ENCODE measurements at places on chromosomes 7 and 10.

DNA sequence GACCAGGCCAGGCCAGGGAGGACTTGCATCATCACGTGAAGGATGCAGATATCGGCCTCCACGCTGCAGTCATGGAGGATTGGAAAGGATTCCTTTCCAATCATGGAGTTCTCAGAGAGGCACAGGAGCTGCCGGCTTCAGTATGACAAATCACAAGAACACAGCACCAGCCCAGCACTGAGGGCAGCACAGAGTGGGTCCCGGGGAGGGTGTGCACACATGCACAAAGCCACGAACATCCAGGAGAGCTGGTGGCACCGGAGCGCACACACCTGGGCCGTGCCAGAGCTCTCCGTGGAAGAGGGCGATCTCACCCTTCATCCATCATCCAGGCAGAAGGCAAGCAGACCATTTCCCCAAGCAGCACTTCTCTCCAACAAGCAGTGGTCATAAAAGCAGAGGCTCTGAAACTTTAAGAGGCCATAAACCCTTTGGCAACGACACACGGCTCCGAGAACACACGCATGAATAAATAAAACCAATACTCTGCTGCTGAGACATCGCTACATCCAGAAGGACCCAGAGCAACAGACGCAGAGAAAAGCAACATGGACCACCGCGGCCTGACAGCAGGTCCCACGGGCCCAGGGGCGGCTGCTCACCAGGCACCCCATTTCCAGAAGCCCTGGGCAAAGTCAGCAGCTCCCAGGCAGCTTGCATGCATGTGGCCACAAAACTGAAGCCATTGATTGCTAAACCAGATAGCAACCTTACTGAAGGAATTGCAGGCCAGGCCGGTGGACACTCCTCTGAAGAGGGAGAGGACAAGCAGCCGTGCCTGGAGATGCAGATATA, 180.8 kb downstream of the USP6NL start:
- DNase-seq: no peak

GRCh38 chr10:8159341-8160165, 105.1 kb downstream of the GATA3 start:
- no peak for DNase-seq

- DNase-seq: no peak
Observed at GRCh38 chr10:44398271-44398670, 13.4 kb upstream of the CXCL12 start.

DNA sequence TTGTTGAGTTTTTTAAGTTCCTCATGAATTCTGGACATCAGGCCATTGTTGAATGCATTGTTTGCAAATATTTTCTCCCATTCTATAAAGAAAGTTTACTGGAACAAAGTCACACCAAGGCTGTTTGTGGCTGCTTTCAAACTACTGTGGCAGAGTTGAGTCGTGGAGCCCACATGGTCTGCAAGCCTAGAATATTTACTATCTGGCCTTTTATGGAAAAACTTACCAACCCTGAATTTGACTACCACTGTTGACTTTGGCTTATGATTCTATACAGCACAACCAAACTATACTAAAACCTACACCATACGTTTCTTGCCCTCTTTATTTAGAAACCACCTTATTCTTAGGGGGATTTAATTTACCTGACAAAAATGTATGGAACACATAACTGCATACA, 239.1 kb downstream of the KCNMA1 start:
- DNase-seq: no peak

- DNase-seq: no peak
Observed at GRCh38 chr10:132640326-132641125, 102.9 kb downstream of the INPP5A start.

GRCh38 chr10:17021656-17022465, 107.8 kb downstream of the CUBN start:
- no peak for DNase-seq

GRCh38 chr10:131833013-131833412, 67.8 kb upstream of the PPP2R2D start:
- DNase-seq: no peak

- DNase-seq: no peak
Observed at GRCh38 chr10:61866700-61867368, 34.7 kb upstream of the ARID5B start.

- no peak for DNase-seq
Observed at GRCh38 chr7:42468471-42468870, 231.5 kb upstream of the GLI3 start.

GRCh38 chr7:12403287-12404181, at the start of gene VWDE:
Gene VWDE (minus strand): TSS chr7:12403865. CDS start chr7:12403716, 149 bp downstream.
- no peak for DNase-seq

DNA sequence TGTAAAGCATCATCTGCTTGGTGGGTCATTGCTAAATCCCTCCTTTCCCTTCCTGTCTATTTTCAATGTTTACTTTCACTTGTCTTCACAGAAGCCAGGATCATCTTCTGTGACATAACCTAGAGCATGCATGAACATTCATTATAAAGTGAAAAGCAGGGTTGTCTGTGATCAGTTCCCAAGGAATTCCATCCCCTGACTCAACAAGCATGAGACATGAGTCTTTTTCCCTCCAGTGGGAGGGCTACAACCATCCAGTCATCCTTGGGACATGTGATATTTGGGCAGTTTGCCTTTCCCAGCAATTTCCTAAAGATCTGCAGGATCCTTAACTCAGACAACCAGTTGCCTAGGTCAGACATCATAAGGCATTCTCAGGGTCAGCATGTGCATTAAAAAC, 166.3 kb upstream of the TMEM196 start:
- DNase-seq: no peak

DNA sequence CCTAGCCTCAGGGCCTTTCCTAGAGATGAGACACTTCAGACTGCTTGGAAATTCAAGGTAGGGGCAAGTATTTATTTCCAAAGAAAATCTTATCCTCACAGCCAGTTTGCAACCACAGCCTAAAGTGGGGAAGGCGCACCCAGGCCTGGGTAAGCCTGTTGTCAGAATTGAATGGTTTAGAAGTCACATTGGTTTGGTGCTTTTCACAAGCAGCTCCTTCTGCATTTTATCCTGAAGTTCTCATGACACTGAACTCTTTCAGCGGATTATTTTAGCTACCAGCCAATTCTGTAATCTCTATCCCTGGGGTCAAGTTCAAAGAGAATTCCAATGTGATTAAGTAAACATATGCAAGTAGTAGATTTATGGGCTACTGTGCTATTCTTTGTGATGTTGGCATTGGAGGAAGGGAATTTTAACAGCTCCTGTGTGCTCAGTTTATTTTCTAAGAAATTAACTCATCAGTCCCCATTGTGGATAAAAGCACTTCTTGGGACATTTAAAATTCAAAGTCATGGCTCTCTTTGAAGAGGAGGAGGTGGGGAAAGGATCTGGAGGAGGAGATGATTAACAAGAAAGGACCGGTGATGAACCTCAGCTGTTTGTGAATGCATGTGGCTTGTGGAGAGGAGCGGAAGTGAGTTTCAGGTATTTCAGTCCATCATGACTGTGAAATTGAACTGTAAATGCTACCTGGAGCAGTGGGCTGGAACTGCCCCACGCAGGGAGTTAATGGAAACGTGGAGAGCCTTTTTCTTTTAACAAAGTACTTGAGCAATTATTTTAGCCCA, 90.2 kb upstream of the CACUL1 start:
- DNase-seq: no peak

GRCh38 chr7:150332852-150333635, 8.4 kb downstream of the RARRES2 start:
- no peak for DNase-seq

GRCh38 chr10:21954132-21954531, 49.4 kb downstream of the DNAJC1 start:
- no peak for DNase-seq

DNA sequence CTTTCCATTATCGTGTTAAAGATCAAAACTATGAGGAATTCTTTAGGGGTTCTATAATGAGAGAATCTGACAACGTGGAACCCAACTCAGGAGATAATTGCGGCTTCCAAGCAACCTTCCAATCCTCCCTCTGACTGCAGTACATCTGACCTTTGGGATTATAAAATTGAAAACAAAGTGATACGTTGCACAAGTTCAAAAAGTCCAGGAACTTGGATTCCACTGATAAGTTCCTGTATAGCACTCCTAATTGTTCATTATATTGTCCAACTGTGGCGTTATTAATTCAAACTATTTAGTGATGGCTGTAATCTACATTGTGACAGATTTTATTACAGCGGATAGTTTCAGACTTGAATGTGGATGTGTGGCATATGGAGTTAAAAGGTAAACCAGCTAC, 15.4 kb downstream of the MALRD1 start:
- no peak for DNase-seq

DNA sequence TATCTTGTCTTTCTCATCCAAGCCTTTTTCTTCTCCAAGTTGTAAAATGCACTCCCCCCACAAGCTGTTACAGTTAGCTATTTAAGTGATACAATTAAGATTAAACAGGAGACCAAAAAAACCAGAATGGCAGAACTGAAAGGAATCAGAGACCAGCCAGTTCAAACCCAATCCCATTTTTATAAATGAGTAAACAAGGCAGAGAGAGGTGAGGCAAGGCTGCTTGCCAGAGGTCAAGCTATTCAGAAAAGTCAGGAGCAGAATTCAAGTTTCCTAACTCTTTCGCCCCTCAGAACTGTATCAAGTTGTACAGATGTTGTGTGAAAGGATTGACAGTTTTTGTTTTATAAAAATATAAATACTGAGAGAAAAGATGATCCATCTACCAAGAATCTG, 90.2 kb downstream of the ZFAND4 start:
- no peak for DNase-seq

DNA sequence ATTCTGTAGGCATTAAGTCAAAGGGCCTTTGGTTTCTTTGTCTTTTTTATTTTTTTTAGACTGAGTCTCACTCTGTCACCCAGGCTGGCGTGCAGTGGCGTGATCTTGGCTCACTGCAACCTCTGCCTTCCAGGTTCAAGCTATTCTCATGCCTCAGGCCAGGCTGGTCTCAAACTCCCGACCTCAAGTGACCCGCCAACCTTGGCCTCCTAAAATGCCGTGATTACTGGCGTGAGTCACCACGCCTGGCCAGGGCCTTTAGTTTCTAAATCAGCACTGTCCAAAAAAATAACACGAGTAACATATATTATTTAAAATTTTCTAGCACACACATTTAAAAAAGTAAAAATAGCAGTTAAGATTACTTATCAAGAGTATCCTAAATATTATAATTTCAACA, 11.1 kb upstream of the ACSL5 start:
- DNase-seq: peak; percentile 56

GRCh38 chr10:4043897-4044665, 259.1 kb upstream of the KLF6 start:
- DNase-seq: peak; percentile 95

DNA sequence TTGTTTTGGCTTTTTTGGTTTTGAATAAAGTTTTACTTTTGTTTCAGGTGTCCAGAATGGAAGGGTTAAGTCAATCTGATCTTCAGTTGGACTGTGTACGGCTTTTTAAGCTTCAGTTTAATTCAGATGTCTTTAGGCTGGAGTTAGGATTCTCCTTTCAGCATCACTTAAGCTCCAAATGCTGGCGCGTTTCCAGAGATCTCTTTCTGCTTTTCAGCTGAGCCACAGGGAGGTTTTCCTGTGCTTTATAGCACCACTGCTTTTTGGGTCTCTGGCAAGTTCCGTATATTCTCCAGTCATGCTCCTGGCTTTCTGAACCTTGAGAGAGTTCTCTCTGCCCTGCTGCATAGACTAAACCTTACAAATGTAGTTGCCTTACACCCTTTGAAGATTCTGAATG, 60.0 kb downstream of the VTI1A start:
- DNase-seq: no peak

DNA sequence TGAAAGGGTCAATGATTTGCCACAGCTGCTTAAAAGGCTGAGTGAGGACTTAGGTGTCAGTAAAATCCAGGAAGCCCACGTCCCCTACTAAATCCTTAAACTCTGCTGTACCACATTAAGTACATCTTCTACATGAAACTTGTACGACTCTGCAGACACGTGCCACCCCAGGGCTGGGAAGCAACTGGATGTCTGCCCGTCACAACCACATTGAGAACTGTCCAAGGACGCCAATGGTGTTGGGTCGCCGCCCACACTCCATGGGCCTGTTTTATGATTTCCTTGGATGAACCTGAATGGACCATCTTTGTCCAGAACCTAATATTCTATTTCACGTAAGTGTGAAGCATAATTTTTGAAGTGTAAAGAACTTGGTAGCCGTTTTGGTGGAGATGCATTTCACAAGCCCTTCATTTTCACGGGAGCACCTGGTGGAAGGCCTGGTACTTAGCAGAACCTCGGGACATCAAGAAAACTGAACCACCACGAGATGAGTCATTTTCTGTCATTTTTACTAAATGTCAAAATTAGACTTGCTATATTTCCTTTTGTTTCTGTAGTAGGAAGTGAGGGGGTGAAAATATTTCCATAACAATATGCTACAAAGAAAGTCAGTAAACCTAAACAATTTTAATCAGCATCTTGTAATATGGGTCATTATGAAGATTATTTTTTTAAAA, 134.9 kb downstream of the SFMBT2 start:
- DNase-seq: peak; percentile 19

GRCh38 chr7:1169409-1170368, 9.7 kb upstream of the ZFAND2A start:
- peak; percentile 88 for DNase-seq

- peak; percentile 75 for DNase-seq
Observed at GRCh38 chr10:28970231-28970630, 292.9 kb downstream of the BAMBI start.

DNA sequence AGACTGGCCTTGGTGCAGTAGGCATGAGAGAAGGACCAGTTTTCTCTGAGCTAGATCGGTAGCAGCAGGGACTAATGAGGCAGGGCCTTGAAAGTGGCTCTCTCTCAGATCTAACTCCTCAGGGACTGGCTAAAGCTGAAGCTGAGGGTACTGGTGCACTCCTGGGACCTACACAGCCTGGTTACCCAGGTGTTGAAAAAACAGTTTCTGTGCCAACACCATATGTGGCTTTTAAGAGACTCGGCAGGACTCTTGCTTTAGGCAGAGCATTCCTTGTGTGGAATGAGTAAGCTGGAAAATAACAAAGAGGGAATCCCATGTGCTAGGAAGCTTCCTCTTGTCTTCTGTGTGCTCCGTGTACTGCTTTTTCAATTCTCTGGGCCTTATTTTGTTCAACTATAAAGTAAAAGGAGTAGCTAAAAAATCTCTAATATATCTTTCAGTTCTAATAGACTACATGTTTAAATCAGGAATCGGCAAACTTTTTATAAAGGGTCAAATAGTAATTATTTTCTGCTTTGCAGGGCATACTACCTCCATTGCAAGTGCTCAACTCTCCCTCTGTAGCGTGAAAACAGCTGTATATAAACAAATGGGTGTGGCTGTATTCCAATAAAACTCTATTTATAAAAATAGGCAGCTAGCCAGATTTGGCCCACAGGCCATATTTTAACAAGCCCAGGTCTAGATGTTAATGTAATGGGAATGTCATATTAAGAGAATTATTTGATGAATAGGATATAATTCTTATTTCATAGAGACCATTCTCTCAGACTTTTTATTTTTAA, 186.1 kb upstream of the KAT6B start:
- no peak for DNase-seq

- DNase-seq: no peak
Observed at GRCh38 chr10:79320316-79320715, 27.0 kb upstream of the PPIF start.

- no peak for DNase-seq
Observed at GRCh38 chr10:43391496-43391895, 17.5 kb downstream of the HNRNPF start.
